WTC11 (cell line): ENCODE measurements at places on chromosomes 7 and 10. TPM values are rescaled to one million over a fixed set of nuclear protein-coding genes. Genes with fewer than 3 reads are reported as not detected.

DNA sequence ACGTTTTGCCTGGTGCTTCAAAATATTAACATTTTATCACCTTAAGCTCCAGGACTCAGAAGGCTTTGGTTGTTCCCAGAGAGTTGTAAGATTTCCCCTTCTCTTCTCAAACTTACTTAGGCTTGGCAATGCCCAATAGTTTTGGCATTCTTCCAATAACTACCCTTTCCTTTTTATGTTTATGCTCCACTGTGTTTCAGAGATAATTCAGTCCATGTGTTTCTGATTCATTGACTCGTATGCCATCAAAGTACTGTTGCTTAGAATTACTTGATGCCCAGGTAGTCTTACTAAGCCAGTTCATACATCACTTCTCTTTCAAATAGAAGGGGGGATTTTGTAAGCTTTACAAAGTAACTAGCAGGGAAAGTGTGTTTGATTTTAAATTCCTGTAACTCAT is 66.6 kb downstream of the AGMO start:
- no peak overlapping the region for H3K4me3 ChIP-seq
- 0 out of 2 replicates have a peak, but pooled peaks cover 6% of the 10 kb centered on the region for H3K4me1 ChIP-seq
- H3K27me3 ChIP-seq = no peaks in the 10 kb centered on the region
- DNase-seq = no peak
- H3K27ac ChIP-seq = no peak overlapping the region

The STEAP4 gene
- 0.09 to 0.18 TPM (median 0.17 TPM) in 3 replicates for total RNA-seq

GRCh38 chr10:51159841-51160240 is 85.6 kb downstream of the PRKG1 start:
- H3K4me3 ChIP-seq = no peak overlapping the region
- H3K27ac ChIP-seq = no peak overlapping the region
- peaks cover 21% of the 10 kb centered on the region for H3K36me3 ChIP-seq
- H3K4me1 ChIP-seq = peaks cover 34% of the 10 kb centered on the region
- no peak for DNase-seq

DNA sequence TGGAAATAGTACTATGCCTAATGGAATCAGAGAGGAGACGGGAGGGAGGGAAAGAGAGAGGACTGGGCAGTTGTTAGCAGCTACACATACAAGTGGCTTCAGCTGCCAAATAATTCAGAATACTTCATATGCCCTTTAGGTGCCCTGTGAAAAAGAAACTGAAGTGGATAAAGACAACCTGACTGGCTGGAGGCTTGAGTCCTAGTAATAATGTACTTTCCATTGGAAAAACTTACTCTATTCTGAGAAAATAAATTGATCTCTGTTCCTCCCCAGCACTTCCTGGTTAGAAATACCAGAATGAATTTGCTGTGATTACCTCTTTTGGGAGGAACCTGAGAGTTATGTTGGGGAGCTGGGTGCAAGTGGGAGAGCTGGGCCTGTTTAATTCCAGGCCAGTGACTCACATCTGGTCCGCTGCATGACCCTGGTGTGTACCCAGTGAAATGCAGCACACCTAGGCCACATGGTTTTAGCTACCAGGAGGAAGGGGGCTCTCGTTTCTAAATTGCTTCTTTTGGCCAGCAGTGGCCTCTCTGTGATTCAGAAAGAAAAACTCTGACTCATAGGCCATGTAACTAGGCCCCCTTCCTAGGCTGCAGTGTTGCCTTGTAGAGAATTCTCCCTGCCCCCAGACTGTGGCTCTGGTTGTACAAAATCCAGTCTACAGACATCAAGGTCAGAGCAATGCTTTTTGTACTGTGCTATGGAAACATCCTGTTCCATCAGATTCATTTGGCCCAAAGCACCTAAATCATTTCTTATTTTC is 6.5 kb downstream of the AGFG2 start:
- peaks cover 65% of the 10 kb centered on the region for H3K4me1 ChIP-seq
- H3K27ac ChIP-seq = peak overlapping the region; percentile 81
- peaks cover 4% of the 10 kb centered on the region for H3K36me3 ChIP-seq
- DNase-seq = no peak

The OR13A1 gene
- 0.14 to 0.16 TPM (median 0.15 TPM) in 3 replicates for total RNA-seq

GRCh38 chr10:102738692-102739121 is 5.0 kb upstream of the WBP1L start:
- H3K36me3 ChIP-seq = peaks cover 21% of the 10 kb centered on the region
- peak overlapping the region; percentile 86 for H3K27ac ChIP-seq
- peaks cover 12% of the 10 kb centered on the region for H3K27me3 ChIP-seq
- peaks cover 43% of the 10 kb centered on the region for H3K4me1 ChIP-seq
- H3K4me3 ChIP-seq = no peak overlapping the region

The SPDYE2B gene
- 0.23 TPM in 1 of 3 replicates, not detected in the others for total RNA-seq

The AKR1C4 gene
- not detected in 3 replicates for total RNA-seq

DNA sequence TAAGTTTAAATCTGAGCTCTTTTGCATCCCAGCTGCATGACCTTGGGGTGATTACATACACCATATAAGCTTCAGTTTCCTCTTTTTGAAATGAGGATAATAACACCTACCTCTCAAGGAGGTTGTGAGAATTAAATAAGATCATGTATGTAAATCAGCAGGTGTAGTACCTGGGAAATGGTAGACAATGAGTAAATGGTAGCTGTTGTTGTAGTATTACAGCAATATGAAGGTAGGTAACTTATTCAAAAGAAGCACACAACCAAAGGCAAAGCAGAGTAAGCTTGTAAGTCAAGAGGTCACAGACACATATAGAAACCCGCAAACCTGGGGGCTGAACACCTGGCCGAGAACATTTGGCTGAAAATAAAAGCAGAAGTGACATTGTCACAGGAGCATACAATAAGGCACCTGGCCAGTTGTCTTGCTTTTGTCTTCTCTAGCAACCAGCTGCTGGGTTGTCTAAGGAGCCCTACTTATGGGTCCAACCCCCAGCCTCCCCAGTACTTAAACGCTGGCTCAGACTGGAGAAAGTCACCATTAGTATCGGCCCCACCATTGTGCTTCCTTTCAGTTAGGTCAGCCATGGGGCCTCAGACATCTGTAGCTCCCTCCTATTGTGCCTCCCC is 203.6 kb upstream of the MKLN1 start:
- no peaks in the 10 kb centered on the region; the same call in 1 of the 2 replicates for H3K27me3 ChIP-seq
- H3K4me3 ChIP-seq = no peak overlapping the region
- H3K36me3 ChIP-seq = peaks cover 16% of the 10 kb centered on the region

GRCh38 chr10:18797286-18797685 is 138.1 kb downstream of the ARL5B start:
- H3K36me3 ChIP-seq = no peaks in the 10 kb centered on the region
- no peak overlapping the region for H3K4me3 ChIP-seq
- DNase-seq = no peak
- H3K27ac ChIP-seq = no peak overlapping the region

DNA sequence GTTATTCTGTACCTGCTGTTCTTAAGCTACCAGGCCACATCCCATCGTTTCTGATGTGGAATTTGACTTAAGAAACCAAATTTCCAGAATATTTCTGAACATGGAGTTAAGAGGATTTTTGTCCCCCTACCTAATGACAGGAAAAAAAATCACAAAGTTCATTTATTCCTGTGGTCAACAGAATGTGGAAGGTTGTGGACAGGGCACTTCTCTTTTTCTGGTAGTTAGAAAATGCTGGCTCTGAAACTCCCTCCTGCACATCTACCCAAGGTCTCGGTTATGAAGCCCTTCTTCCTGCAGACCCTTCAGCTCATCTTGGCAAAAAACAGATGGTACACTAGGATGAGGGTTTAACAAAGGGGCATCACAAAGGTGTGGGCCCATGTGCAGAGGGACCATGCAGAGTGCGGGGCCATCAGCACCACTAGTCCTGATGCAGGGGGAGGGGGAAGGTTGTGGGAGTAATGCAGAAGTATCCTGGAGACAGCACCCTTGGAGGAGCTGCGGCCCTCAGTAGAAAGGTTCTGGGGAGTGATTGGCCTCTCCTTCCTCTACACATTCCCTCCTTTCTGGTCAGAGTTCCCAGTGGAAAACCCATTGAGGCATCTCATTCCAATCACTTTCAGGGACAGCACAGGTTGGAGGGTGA is 9.8 kb downstream of the ALOX5 start:
- no peak overlapping the region for H3K27ac ChIP-seq
- H3K4me3 ChIP-seq = no peak overlapping the region
- DNase-seq = no peak
- peaks cover 4% of the 10 kb centered on the region; the same call in 1 of the 2 replicates for H3K27me3 ChIP-seq
- H3K36me3 ChIP-seq = peaks cover 4% of the 10 kb centered on the region

The TSPAN33 gene
- total RNA-seq = 30.0 to 42.9 TPM (median 39.8 TPM) in 3 replicates

GRCh38 chr10:119919271-119919670 is 26.7 kb downstream of the SEC23IP start:
- H3K27me3 ChIP-seq = no peaks in the 10 kb centered on the region
- H3K27ac ChIP-seq = no peak overlapping the region
- peaks cover 67% of the 10 kb centered on the region for H3K36me3 ChIP-seq
- H3K4me1 ChIP-seq = no peaks in the 10 kb centered on the region
- DNase-seq = no peak

The OR2A7 gene
- total RNA-seq = 6.3 to 9.9 TPM (median 9.4 TPM) in 3 replicates

GRCh38 chr10:65312876-65313275 is 1613.0 kb upstream of the LRRTM3 start:
- H3K36me3 ChIP-seq = peaks cover 3% of the 10 kb centered on the region; the same call in 1 of the 2 replicates
- DNase-seq = no peak
- peaks cover 11% of the 10 kb centered on the region for H3K4me1 ChIP-seq

DNA sequence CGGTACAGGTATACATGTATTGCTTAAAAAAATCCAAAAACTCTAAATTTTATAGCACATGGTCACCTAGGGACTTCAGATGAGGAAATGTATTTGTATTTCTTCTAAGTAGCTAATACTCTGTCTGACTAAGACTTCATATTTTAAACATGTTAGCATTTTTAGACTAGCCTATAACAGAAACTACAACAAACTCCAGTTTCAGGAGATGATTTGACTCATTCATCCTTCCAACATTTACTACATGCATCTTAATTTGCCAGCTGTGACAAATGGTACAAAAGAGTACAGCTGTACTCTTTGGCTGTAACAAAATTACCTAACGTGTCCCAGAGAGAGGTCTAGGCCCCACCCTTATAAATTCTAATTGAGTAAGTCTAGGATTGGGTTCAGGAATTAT is 22.2 kb downstream of the TMEM209 start:
- no peak overlapping the region for H3K4me3 ChIP-seq
- no peaks in the 10 kb centered on the region for H3K27me3 ChIP-seq
- H3K36me3 ChIP-seq = peaks cover 38% of the 10 kb centered on the region
- DNase-seq = no peak
- no peaks in the 10 kb centered on the region for H3K4me1 ChIP-seq

GRCh38 chr7:112132051-112132694 is 74.0 kb downstream of the DOCK4 start:
- no peak for DNase-seq
- H3K4me3 ChIP-seq = no peak overlapping the region
- H3K27me3 ChIP-seq = no peaks in the 10 kb centered on the region
- H3K36me3 ChIP-seq = no peaks in the 10 kb centered on the region
- no peak overlapping the region for H3K27ac ChIP-seq

GRCh38 chr10:69685426-69685801 is 55.4 kb downstream of the FAM241B start:
- H3K4me1 ChIP-seq = peaks cover 21% of the 10 kb centered on the region
- H3K36me3 ChIP-seq = no peaks in the 10 kb centered on the region
- DNase-seq = no peak
- H3K4me3 ChIP-seq = no peak overlapping the region

The PON3 gene
- 0.37 to 0.62 TPM (median 0.42 TPM) in 3 replicates for total RNA-seq

DNA sequence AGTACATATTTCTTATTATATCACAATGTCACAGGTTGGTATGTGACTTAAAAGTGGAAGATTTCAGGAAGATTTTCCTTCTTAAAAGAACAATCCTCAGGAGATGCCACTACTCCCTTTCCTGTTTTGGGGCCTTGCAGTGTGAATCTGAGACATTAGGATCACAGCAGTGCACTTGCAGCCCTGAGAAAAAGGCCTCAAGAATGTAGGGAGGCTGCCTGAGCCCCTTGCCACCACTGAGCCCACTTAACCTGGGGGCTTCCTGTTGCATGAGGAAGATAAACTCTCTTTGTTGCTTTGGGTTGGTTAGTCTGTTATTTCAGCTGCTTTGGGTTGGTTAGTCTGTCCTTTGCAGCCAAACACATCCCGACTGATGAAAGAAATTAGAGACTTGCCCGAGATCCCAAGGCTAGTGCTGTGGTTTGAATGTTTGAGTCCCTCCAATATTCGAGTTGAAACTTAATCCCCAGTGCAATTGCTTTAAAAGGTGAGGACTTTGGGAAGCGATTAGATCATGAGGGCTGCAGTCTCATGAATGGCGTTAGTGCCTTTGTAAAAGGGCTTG is 151.3 kb upstream of the SP4 start:
- peak overlapping the region; percentile 52 for H3K27ac ChIP-seq
- H3K4me3 ChIP-seq = no peak overlapping the region
- H3K27me3 ChIP-seq = no peaks in the 10 kb centered on the region
- no peak for DNase-seq
- H3K36me3 ChIP-seq = 0 out of 2 replicates have a peak, but pooled peaks cover 3% of the 10 kb centered on the region
- peaks cover 10% of the 10 kb centered on the region for H3K4me1 ChIP-seq

- peaks cover 10% of the 10 kb centered on the region for H3K4me1 ChIP-seq
- H3K36me3 ChIP-seq = peaks cover 2% of the 10 kb centered on the region
- H3K27me3 ChIP-seq = no peaks in the 10 kb centered on the region
- no peak overlapping the region for H3K4me3 ChIP-seq
- no peak overlapping the region for H3K27ac ChIP-seq
- no peak for DNase-seq
Measured at GRCh38 chr7:66283003-66283920, 78.1 kb downstream of the TPST1 start.

- no peaks in the 10 kb centered on the region for H3K36me3 ChIP-seq
- no peaks in the 10 kb centered on the region for H3K4me1 ChIP-seq
- H3K4me3 ChIP-seq = no peak overlapping the region
- H3K27me3 ChIP-seq = no peaks in the 10 kb centered on the region
Measured at GRCh38 chr7:1994931-1995330, 237.8 kb downstream of the MAD1L1 start.

The CALML5 gene
- total RNA-seq = 0.23 TPM in 1 of 3 replicates, not detected in the others

DNA sequence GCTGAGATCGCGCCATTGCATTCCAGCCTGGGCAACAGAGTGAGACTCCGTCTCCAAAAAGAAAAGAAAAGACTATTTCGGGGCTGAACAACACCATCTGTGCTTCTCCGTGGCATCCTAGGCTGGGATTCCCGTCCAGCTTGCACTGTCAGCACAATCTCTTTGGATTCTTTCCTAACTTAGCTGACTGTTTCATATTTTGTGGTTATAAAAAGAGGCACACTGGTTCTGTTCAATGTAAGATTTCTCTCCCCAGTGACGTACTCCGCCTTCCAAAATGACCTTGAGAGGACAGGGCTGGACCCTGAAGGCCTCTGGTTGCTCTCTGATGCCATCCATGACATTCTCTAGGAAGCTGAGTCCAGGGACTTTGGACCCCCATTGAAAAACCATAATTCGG is 8.8 kb downstream of the ZNHIT1 start:
- no peak for DNase-seq
- peak overlapping the region; percentile 38; the same call in 1 of the 2 replicates for H3K27ac ChIP-seq
